ENCODE measurements at places on chromosomes 1 and 21.

DNA sequence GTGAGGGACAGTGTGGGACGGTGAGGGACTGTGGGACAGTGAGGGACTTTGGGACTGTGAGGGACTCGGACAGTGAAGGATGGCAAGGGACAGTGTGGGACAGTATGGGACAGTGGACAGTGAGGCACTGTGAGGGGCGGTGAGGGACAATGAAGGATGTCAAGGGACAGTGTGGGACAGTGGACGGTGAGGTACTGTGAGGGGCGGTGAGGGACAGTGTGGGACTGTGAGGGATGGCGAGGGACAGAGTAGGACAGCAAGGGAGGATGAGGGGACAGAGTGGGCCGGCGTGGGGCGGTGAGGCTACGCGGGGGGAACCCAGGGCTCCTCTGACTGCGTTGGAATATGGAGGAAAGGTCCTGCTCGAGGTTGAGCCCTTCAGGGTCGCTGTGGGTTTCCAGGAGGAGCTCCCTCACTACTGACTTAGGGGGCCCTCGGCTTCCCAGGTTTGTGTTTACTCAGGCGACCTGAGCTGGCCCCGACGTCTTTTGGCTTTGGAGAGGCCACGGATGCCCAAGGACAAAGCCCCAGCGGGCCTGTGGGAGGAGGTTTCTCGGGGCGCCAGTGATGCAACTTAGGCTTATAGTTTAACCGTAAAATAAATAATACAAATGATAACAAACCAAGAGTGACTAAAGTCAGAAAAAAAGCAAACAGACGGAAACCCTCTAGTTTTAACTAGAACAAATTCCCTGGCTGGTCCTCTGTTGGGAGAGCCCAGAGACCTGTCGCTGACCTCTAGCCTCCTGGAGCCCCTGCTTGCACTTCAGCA, 1.1 kb upstream of the ERRFI1 start:
- no peak for DNase-seq

DNA sequence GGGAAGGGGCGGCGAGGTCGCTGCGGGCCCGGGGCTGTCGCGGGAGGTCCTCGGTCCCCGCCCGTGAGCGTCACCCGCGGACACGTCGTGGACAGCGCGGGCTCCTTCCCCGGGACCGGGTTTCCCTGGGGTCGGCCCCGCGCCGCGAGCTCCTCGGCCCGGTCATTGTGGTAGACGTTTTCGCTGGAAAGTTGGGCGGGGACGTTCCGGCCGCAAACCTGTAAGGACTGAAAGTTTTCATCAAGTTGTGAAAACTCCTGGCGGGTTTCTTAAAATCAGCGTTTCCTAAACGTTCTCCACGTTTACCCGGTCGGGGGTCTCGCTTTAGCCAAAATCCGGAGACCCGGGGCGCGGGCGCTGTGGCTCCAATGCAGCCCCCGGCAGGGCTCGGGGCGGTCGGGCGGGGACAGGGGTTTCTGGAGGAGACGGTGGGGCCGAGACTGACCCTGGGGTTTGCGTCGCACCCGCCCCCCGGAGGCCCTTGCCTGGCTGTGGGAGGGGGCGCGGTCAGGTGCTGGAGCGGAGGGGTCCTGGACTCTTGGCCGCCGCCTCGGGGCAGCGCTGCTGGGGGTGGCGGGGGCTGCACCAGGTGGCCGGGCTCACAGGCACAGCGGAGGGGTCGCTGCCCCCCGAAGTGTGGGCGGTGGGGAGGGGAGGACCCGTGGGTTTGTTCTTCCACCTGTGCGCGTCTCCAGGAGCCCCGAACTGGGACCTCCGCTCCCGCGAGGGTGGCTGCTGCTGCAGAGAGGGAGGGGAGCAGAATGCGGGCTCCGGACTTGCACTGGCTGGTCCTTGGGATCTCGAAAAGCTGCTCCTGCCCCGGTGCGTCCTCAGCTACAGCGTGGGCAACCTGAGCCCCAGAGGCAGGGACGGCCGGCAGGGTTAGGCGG, 827 bp downstream of the PRKCZ start:
- no peak for DNase-seq

DNA sequence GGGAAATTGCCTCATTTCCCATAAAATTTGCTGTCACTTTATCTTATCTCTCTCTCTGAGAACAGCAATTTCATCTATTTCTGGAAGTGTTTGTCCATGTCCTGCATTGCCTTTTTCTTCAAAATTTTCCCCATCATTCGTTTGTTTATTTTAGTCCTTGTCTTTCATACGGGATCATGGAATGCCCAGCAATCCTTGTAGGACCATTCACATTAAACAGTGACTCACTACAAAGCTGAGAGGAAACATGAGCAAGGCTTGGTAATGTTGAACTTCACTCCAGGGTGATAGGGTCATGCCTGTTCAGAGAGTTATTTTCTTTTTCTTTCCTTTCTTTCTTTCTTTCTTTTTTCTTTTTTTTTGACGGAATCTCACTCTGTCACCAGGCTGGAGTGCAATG, 32.2 kb upstream of the HNRNPU start:
- peak; percentile 44 for DNase-seq

GRCh38 chr21:15400905-15401304, 328.9 kb upstream of the USP25 start:
- DNase-seq, result no peak

DNA sequence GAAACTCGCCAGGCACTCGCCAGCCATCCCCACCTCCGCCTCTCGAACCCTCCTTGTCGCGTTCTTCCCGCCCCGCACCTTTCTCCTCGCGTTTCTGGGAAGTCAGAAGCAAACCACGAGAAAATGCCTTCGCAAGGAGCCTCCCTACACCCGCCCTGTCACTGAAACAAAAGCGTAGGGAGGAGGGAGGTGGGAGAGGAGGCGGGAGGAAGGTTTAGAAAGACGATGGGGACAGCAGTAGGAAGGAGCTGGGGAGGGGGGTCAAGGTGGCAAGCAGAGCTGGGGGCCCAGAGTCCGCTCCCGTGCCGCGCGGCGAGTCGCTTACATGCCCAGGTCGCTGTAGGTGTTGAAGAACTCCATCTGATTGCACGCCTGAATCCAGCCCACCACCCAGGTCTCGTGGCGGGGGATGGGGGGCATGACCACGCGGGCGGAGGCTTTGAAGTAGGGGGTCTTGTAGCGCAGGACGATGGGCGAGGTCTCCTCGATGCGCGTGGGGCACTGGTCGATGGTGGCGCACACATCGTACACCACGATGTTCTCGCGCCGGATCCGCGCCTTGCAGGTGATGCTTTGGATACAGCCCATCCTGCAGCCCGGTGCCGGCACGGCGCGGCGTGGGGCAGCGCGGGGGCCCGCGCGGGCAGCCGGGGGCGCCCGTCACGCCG, 1.0 kb downstream of the FAM78B start:
- DNase-seq, result no peak

GRCh38 chr1:221025956-221026355, 146.7 kb downstream of the HLX start:
- DNase-seq, result no peak

GRCh38 chr1:61642475-61643232, 82.3 kb downstream of the TM2D1 start:
- DNase-seq, result no peak

DNA sequence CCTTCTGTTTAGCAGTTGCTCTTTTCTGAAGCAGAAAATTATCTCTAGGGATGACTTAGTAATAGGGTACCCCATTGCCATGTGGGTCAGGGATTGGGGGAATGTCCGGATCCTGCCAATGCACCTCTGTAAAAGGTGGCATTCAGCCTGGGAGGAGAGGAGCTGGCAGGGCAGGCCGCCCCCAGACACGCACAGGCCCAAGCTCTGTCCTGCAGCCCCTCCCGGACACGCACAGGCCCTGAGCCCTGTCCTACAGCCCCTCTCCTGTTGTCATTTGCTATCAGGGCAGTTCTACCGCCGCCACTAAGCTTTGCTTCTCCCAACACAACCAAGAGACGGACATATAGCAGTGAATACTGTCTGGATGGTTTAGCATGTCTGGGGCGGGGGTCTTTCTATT, 219.1 kb downstream of the SDCCAG8 start:
- DNase-seq, result no peak

GRCh38 chr1:197269053-197269452, 1.0 kb downstream of the CRB1 start:
- no peak for DNase-seq

- no peak for DNase-seq
These were observed 6.6 kb downstream of the LIN28A start for GRCh38 chr1:26417111-26417759.

DNA sequence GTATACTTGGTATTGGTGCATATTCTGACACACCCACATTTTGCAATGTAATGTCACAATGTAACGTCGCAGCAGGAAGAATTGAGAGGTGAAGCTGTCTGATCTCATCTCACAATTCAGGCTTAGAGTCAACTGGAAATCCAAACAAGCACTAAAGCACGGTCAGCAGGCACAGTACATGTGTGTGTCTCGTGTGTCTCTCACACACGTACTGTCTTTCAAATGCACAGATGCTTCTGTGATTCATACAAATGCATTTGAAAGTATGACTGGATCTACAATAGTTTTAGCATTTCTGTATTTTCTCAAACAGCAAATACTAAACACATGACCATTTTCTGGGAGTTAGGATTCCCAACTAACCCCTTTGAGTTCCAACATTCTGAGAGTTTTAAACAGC, 26.9 kb downstream of the LBR start:
- DNase-seq, result no peak

DNA sequence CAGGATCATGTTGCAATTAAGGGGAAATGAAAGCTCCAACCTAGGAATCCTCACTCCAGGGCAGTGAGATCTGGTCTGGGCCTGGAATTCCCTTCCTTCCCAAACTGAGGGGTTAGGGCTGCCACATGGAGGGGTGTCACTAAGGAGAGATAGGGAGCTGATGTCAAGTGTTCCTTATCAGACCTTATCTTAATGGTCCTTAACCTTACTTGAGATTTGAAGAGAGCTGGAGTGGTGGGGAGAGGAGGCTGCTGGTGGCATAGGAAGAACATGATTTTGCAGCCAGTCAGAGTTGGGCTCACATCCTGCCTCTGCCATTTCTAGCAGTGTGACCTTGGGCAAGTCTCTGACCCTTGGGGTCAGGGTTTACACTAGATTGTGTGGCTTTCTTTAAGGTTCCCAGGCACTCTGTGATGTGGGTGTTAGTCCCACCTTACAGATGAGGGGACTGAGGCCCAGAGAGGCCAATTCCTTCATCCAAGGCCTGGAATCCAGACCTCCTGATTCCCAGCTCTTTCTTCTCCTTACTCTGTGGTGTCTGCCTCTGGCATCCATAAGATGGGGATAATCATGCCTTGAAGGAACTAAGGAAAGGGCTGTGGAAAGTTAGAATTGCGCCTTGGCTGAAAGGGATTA, 56.3 kb upstream of the SYNC start:
- DNase-seq, result no peak

- DNase-seq, result no peak
These were observed 431.4 kb downstream of the NEGR1 start for GRCh38 chr1:71850936-71851335.

DNA sequence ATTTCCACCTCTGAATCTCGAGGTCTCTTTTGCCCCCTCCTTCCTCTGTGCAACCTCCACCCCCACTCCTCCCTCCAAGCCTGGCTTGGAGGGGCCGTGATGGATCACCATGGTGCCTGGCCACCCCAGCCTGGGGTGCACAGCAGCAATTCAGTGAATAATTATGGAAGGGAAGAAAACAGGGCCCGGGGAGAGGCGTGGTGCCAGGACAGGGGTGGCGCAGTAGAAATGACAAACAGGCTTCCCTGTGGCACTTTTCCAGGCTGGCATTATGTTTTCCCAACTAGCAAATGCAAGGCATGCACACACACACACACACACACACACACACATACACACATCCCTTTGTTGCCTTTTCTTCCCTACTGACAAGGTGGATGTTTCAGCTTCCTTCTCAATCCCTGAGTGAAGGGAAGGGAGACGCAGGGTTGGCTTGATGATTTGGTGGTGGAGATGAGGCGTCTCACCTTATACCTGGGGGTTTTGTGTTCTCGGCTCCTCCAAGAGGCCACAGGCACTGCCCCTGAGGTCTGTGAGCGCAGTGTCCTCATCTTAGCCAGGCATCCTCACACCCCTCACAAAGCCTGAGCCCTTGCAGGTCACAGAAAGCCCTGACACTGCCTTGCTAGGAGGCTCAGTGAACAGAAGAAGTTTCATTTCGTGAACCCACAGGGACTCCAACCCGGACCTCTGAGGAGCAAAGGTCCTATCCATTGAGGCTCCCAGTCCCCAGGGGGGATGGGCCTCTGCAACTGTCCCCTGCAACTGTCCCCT, 215.8 kb downstream of the MATN1 start:
- DNase-seq, result no peak

- no peak for DNase-seq
These were observed 31.7 kb upstream of the RGS16 start for GRCh38 chr1:182635871-182636270.

- DNase-seq, result no peak
These were observed 53.0 kb downstream of the KANK4 start for GRCh38 chr1:62265956-62266935.

- DNase-seq, result no peak
These were observed 150.9 kb upstream of the VAMP3 start for GRCh38 chr1:7620196-7620595.

DNA sequence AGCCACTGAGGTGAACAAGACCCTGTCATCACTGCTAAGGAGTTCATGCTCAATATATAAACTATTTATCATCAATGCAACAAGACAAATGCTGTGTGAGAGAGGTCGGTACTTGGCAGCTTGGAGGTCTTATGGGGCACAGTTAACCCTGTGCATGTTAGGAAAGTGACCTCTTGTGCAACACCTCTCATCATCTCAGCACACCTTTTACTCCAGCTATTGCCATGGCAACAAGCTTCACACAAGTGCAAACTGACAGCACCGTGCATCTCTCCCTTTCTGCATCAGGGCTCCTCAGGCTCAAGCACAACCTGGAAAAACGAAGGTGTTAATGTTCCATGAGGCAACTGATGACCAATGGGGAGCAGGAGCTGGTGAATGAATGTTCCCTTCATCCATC, 14.7 kb upstream of the MYSM1 start:
- DNase-seq, result no peak

GRCh38 chr1:8764293-8764937, 53.0 kb downstream of the RERE start:
- no peak for DNase-seq
